Activated T-helper 1 cell treated with Interleukin-2 at 50 U/mL for 16 hours (primary cell): ENCODE measurements at places on chromosomes 16 and 17.

DNA sequence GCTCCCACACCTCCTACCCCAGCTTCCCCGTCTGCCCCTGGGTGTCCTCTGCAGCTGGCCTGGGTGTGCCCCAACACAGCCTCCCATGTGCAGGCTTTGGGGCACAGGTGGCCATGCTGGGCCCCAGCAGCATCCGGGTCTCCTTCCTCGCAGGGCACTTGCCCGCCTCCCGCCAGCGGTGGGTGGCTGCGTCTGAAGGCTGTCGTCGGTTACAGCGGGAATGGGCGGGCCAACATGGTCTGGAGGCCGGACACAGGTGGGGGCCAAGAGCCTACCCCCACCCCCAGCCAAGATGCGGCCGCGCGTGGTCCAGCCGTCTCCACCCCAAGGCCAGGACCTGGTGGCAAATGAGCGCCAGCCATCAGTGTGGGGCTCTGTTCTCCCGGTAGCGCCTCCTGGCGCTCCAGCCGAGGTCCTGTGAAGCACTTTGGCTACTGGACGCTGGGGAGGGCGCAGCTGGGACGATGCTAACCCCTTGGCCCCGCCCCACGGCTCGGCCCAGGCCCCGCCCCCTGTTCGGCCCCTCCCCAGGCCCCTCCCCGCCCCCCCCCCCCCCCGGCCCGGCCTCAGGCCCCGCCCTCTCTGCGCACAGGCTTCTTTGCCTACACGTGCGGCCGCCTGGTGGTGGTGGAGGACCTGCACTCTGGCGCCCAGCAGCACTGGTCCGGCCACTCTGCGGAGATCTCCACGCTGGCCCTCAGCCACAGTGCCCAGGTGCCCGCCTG lies 7.3 kb upstream of the RHOT2 start:
- DNase-seq, result peak; percentile 47

- DNase-seq, result no peak
Observed at GRCh38 chr17:44912763-44913544, 2.3 kb downstream of the GFAP start.

DNA sequence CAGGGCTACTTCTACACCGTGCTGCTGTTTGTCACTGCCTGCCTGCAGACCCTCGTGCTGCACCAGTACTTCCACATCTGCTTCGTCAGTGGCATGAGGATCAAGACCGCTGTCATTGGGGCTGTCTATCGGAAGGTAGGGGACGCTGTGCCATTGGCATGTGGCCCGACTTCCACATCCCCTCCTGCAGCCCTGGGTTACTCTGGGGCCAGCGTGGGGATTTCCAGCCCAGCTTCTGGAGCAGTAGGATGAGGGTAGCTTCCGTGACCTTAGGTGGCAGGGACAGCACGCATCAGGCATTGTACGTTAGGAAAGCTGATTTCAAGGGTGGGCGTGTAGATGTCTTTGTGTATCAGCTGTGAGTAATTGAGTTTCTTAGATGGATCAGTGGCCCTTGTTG lies 96.5 kb downstream of the ABCC1 start:
- DNase-seq, result no peak

DNA sequence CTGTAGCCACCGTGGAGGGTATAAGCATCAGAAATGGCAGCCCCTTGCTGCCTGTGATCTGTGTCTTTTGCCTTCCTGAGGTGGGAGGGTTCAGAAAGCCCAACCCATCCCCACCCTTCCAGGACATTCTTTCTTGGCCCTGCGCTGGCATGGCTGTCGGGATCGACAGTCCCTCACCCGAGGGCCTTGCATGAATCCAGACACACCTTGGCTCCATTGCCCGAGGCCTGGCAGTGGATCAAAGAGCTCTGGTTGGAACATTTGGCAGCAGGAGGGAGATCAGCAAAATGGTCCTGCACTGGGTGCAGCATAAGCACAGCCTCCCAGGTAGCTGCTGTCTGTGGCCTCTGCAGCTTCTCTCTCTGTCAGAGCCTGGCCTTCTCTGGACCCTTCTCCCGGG lies 246.6 kb upstream of the MAF start:
- no peak for DNase-seq

- DNase-seq, result no peak
Observed at GRCh38 chr16:80620736-80621605, 80.2 kb downstream of the DYNLRB2 start.

DNA sequence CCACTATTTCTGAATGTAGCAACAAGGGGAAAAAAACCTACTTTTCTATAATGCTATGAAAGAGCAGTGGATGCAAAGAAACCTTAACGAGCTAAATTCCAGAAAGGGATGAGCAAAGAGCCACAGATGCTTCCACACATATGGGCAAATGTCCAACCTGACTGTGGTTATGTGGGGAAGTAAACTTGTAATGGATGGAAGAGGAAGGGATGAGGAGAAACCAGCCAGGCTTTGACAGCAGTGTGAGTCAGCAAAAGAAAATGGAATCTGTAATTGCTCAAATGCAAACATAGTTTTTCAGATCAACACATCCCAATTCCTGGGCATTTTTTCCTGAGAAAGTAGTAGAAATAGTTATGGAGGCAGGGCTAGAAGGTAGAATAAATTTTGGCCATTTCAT lies 204.8 kb upstream of the CPHXL start:
- DNase-seq, result no peak

GRCh38 chr17:31508288-31509094 lies 117.0 kb downstream of the RAB11FIP4 start:
- peak; percentile 51 for DNase-seq

DNA sequence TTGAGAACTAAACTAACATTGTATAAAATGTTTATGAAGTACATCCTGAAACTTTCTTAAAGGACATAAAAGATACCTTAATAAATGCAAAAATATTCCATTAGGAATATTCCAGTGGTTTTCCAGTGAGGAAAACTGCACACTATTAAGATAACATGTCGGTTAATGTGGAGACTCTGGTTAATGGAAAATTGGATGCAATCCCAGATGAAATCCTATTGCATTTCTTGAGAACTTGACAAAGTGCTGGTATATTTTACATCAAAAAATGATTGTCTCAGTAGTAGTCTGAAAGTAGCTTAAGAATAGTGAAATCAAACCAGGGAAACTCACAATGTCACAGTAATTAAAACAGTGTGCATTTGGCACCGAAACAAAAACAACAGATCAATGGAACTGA lies 202.5 kb upstream of the MON1B start:
- DNase-seq, result no peak

DNA sequence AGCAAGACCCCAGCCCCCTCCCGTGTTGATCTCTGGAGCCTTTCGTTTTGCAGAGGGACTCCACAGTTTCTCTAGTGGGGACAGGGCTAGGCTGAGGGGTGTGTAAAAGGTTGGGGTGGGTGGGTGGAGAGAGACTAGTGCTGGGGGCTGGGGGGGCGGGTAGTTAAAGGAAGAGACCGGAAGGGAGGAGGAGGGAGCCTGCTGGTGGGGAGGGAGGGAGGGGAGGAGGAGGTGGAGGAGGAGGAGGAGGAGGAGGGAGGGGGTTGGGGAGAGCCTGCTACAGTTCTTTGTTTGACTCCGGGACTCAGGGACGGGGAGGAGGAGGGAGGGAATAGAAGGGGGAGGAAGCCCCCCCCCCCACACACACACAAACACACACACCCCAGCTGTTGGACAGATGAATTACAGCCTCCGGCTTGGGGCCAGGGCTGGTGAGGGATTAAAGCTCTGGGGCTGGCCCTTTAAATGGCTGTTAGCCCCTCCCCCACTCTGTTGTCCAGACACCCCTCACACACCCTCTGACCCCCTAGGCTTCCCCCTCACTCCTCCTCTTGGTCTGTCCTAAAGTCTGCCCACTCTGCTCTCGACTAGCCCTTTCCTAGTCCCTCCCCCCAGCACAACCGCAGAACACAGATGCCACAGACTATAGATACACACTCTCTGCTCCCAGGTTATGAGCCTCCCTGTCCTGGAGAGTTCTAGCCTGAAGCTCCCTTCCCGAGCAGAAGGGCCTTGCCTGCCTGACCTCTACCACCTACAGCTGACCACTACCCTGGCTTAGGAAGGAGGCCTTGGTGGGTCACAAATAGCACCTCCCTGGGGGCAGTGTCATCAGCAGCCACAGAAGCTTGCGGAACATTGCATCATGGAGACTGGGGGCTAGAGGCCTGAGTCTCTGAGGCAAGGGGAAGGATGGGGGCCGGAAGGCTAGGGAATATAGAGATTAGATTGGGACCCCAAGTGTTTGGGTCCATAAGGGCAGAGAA lies 4.4 kb downstream of the KDM6B start:
- no peak for DNase-seq

GRCh38 chr16:79334127-79334526 lies 266.4 kb downstream of the MAF start:
- DNase-seq, result no peak

DNA sequence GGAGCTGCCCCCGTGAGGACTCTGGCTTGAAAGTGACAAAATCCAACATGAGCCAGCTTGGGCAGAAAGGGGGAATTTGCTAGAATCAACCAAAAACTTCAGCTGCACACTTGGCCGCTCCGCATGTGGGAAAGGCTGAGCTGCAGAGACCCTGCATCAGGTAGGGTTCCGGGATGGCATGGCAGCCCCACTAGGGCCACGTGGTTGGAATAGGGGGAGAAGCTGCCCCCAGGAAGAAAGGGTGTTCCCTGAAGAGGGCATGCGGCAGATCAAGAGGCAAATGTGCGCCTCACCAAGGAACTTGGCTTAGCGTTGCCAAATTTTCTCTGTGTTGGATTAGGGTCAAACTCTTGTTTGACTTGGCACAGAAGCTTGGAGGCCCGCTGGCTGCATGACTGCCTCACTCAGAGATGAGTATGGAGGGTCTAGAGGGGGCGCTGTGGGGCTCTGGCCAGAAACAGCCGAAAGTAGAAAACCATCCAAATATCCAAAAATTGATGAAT lies 29.2 kb upstream of the WFIKKN2 start:
- DNase-seq, result no peak

DNA sequence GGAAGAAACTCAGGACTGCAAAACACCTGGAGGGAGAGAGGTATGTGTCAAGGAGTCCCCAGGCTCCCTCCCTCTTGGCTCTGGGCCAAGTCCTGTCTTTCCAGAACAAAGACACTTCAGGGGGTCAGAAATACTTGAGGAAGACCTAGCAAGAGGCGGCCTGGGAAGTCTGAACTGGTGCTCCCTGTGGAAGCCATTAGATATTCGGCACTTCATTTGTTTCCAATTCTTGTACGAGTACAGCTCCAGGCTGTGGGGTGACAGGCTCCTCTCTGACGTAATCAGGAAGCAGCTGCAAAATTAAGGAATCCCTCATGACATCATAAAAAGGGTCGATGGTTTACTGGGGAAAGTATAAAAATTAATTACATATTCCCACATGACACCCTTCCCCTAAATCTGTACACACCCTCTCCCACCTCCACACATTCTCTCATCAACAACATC lies 108.7 kb downstream of the SMG6 start:
- no peak for DNase-seq

DNA sequence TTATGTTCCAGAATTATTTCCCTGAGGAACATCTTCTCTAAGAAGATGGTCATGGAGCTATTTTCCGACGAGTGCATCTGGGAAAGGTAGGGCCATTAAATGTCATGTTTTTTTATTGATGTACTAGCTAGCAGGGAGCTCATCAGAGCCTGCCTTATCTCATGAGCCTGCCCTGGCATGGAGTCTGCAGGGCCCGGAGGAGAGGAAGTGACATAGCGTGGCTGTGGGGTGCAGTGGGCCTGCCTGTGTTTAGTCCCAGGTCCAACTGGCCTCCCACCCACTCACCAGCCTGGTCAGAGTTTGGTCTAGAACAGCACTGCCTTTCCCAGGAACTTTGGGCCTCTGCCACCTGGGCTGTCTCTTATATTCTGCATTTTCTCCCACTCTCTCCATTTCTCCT lies 389.8 kb downstream of the SNX29 start:
- DNase-seq, result no peak

GRCh38 chr16:66097751-66098150 lies 268.7 kb upstream of the CDH5 start:
- no peak for DNase-seq

DNA sequence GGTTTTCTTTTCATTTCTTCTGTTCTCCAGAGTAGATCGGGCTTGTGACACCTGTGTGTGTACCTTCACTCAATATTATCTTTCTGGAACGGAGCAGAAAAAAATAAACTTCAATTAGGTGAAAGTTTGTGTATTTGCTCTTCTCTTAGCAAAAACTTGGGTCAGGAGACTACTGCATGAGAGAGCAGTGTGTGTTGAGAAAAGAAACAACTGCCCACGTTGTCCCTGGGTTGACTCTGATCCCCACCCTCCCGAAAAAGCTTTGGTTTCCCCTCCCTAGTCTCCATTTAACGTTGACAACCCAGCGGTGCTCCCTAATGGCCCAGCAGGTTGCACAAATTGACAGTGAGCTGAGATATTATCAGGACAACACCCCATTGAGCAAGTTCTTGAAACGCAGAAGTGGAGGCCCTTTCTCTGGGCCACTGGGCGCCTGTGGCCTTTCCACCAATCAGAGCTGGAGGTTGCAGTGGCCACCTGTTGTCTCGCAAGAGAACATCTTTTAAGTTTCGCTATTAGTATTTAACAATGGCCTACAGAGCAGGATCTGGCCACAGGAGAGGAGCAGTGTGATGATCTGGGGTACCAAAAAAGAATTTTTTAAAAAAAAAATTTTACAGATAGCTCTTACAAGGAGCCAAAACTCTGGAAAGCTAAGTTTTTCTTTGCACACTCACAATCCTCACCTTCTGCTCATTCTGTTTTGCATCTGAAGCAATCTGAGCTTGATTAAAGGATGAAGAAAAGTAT lies 1.5 kb upstream of the TOX3 start:
- no peak for DNase-seq

DNA sequence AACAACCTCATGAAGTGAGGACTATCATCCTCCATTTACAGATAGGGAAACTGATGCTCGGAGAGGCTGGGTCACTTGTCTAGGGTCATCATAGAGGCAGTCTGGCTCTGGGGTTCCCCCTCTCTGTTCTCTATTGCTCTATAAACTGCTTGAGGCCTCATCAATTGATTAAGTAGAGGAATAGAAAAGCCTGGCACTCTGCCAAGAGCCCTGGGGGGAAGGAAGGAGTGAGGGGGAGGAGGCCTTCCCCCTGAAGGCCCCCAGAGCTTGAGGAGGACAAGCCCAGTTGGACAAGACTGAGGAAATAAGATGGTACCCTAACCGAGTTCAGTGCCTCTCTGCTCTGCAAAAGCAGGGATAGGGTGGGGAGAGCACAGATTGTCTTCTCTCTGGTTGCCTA lies 21.0 kb downstream of the SDK2 start:
- DNase-seq, result no peak

- DNase-seq, result no peak
Observed at GRCh38 chr16:21166561-21166961, 8.1 kb downstream of the LDAF1 start.

DNA sequence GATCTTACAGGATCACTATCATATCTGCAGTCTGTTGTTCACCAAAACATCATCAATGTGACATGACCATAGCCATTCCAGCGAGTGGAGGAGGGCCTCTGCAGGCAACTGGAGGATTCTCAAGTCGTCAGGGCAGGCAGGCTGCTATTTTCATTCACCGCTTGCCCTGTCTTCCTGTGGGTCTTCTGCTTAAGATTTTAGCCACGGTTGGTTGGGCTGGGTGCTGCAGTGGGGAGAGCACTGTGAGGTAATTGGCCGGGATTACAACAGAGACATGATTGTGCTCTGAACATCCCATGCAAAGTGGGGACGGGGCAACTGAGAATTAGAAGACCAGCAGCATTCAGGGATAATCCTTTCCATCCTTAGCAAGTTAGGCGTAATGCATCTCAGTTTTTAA lies 245.9 kb downstream of the CPPED1 start:
- DNase-seq, result no peak
